ENCODE measurements at places on chromosomes 16 and 17.

DNA sequence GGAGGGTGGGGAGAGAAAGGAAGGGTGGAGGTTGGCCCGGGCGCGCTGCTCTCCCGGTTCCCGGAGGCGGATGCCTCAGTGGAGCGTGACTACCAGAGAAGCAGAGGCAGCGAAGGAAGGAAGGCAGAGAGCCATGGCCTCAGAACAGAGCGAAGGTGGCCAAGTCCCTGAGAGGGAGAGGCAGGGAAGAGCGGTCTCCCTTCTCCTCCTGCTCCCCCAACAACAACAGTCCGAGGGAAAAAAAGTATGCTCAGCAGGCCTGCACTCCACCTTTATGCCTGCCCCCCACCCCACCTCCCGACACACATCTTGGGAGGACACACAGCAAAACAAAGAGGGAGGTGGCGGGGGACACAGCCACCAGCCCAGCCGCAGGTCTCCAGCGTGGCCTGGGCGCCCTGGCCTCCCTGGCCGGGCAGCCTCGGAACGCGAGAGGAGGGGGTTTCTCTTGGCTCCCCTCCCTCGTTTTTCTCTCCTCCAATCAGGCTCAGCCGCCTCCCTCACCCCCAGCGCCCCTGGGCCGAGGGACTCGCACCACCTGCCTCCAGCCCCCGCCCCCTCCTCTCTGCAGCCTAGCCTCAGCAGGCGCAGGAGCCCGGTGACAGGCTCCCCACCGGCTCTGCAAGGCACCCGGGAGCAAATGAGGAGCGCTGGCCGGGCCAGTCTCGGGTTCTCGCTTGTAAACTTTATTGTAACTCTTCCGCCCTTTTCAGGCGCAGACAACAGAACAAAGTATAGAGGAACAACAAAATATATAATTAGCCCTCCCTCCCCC is 1.1 kb upstream of the HOXB7 start:
- no peak for DNase-seq

GRCh38 chr16:11093572-11094074 is 149.3 kb downstream of the CLEC16A start:
- DNase-seq = no peak

DNA sequence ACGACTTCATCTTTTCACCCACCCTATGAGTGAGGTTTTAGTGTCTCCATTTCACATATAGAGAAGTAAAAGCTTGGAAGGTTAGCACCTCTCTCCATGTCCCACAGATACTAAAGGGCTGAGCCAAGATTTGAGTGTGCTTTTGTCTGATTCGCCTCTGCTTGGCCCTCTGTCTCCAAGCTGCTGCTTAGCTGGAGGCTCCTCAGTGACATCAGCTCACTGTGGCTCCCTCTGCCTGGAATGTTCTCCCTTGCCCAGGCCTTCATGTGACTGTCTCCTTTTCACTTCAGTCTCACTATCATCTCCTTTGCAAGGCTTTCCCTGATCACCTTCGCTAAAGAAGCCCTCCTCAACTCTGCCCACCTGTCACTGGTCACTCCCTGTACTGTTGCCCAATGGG is 84.5 kb upstream of the HSBP1 start:
- no peak for DNase-seq

- DNase-seq = no peak
Measured at GRCh38 chr17:61816538-61816937, 46.8 kb downstream of the BRIP1 start.

DNA sequence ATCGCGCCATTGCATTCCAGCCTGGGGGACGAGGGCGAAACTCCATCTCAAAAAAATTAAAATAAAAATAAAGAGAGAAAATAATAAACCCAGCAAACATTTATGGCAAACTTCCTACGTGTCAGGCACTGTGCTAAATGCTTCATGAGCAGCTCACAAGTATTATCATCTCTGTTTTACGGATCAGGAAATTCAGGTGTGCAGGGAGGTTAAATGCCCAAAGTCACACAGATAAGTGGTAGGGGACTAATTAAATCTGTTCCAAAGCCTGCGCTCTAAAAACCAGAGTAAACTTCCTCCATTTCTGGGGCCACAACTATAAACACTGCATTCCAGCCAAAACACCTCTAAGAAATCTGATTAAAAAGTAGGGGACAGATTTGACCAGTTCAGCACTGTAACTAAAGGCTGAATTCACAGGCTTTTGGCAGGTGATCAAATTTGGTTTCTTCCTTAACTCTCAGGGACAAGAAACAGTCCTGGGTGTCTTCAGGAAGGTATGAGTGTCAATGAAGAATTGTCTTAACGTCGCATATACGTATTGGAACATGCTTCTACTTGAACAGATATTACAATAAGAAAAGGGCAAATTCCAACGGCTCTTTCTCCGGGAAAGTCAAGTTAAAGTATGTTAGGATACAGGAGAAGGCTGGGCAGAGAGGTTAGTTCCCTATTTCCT is 996 bp downstream of the STRADA start:
- no peak for DNase-seq

DNA sequence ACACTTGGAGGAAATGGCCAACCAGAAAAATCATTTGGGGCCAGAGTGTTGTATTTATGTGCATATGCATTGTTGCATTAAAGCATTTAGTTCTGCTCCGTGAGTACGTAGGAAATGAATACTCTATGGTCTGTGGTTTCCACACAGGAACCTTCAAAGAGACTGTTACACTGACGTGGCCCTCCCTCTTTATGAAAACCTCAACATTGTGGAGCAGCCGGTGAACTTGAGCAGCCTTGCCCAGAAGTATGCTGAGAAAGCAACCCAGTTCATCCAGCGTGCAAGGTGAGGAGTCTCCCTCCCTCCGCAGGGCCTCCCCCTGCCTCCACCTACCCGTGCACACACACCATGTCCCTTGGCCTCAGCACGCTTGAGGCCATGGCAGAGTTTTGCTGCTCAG is 65.2 kb downstream of the ARSG start:
- DNase-seq = peak; percentile 56

DNA sequence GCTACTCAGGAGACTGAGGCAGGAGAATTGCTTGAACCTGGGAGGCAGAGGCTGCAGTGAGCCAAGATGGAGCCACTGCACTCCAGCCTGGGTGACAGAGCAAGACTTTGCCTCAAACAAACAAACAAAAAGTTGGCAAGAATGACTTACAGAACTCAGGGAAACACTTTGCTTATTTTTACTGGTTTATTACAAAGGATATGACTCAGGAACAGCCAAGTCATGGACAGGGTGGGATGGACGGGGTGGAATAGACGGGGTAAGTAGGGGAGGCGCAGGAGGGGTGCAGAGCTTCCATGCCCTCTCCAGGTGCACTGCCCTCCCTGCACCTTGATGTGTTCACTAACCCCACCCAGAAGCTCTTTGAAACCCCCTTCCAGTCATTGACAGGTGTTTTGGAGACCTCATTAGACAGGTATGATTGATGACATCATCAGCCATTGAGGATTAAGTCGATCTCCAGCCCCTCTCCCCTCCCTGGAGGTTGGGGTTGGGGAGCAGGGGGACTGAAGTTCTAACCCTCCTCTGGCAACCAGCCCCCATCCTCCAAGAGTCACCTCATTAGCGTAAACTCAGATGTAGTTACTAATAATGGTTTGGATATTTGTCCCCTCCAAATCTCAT is 41.3 kb upstream of the ZCCHC14 start:
- DNase-seq = no peak

GRCh38 chr17:60435244-60436167 is 13.2 kb downstream of the CHCT1 start:
- DNase-seq = peak; percentile 25

GRCh38 chr17:10792151-10792550 is 11.7 kb downstream of the TMEM238L start:
- no peak for DNase-seq

DNA sequence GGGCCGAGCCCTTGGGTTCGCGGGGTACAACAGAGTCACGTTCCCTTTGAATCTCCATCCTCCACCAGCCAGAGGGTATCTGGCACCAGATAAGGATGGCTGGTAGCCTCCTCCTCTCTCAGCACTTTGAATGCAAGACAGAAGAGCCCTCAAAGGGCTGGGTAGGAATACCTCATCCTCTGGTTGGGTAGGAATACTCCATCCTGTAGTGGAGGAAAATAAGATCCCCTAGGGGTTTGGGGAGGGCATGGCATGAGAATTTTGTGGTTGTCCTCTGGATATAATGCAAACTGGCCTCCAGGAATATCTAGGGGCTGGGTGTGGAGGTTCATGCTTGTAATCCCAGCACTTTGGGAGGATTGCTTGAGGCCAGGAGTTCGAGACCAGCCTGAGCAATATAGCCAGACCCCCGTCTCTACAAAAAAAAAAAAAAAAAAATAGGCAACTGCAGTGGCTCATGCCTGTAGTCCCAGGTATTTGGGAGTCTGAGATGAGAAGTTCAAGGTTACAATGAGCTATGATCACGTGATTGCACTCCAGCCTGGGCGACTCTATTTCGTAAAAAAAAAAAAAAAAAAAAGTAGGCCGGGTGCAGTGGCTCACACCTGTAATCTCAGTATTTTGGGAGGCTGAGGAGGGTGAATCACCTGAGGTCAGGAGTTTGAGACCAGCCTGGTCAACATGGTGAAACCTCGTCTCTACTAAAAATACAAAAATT is 2.7 kb downstream of the IGFBP4 start:
- DNase-seq = no peak

- DNase-seq = no peak
Measured at GRCh38 chr16:19135896-19136438, 22.2 kb downstream of the ITPRIPL2 start.

GRCh38 chr17:385178-385835 is 32.7 kb upstream of the RPH3AL start:
- no peak for DNase-seq

- no peak for DNase-seq
Measured at GRCh38 chr17:49055181-49055927, 58.2 kb downstream of the IGF2BP1 start.

- DNase-seq = no peak
Measured at GRCh38 chr16:52729731-52730130, 182.8 kb upstream of the TOX3 start.

GRCh38 chr17:4247361-4247970 is 16.3 kb downstream of the ANKFY1 start:
- no peak for DNase-seq

GRCh38 chr16:28610595-28611191 is 849 bp upstream of the SULT1A1 start:
- DNase-seq = no peak

- DNase-seq = no peak
Measured at GRCh38 chr16:30147843-30148510, 25.0 kb upstream of the MAPK3 start.

GRCh38 chr17:50297407-50297865 is 23.2 kb downstream of the TMEM92 start:
- peak; percentile 82 for DNase-seq

GRCh38 chr17:50725769-50726655 is 6.6 kb downstream of the LUC7L3 start:
- DNase-seq = no peak

DNA sequence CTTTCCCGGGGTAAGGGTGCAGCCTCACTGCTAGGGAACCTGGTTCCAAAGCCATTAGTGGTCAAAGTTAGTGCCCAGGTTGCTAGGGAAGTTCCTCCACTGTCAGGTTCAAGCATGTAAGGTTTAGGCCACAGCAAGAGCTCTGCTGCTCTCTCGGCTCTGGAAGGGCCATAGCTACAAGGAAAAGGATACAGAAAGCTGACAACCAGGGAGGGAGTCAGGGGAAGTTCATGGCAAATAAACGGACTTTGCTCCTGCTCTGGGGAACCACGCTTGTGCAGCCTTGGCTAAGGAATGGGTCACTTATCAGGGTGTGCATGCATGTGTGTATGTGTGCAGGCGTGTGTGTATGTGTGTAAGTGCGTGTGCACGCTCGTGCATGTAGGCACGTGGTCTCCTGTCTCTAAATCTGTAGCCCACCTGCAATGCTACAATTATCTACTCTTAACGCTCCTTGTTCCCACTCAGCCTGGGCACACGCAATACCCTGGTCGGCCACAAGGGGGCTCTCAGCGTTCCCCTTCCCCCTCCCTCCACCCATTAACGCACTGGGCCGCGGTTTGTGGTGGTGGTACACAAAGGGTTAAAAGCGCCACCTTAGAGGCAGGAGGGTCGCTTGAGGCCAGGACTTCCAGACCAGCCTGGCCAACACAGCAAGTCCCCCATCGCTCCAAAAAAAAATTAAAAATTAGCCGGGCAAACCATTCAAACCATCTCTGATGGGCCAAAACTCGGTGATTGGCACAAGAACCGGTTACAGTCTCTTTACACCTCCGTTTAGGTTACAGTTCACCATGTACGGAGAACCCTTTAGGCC is 48.4 kb upstream of the KDM8 start:
- peak; percentile 79 for DNase-seq

- DNase-seq = no peak
Measured at GRCh38 chr17:60159479-60159866, 9.7 kb downstream of the CA4 start.

DNA sequence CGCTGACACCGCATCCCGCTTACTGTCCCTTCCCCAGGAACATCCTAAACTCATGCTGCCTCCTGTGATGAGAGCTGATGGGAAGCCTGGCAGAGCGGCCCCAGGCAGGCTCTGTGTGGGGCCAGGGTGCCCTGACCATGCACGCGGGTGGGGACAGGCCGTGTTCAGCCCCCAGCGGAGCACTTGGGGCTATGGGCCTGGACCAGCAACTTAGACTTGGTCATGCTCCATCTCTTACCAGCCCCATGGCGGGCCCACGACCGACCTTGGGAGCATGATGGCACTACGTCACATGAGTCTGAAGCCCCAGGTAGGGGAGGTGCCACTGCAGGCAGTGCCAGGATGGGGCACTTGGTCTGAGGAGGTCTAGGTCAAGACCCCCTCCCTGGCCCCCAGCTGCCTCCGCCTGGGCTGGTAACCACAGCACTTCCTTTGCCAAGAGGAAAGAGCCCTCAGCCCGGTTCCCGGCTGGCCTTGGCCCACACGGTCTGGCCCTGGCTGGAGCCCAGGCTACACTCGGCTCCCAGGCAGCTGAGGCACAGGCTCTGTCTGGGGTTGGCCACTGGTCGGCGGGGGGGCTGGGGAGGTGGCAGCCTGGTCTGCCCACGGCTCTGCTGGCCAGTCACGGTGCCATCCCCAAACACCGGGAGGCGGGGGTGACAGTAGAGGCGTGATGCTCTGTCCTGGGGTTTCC is 25.7 kb downstream of the BAHCC1 start:
- DNase-seq = no peak
